Stimulated activated CD8-positive, alpha-beta memory T cell treated with anti-CD3 and anti-CD28 coated beads, Interleukin-4, amount 100 ng/mL, for 1 hour (primary cell): ENCODE measurements at places on chromosomes 1 and 21.

- DNase-seq = no peak
These were observed 16.1 kb upstream of the CHI3L1 start for GRCh38 chr1:203202431-203203245.

DNA sequence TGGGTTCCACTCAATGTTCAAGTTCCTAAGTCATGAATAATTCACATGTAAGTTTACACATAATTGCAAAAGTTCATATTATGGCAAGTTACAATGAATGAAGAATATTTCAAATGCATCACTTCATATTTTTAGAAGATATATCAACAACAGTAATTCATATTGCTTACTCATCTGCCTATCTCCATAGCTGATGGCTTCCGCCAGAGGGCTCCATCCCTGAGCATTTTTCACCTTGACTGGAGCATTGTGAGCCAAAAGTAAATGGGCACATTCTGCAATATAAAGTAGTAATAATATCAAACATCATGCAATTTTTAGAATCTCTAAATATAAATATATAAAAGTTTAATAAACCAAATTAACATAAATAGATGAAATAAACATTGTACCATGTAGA is 29.8 kb downstream of the ANKRD13C start:
- no peak for DNase-seq

- no peak for DNase-seq
These were observed 26.4 kb upstream of the SELENON start for GRCh38 chr1:25773441-25774125.

DNA sequence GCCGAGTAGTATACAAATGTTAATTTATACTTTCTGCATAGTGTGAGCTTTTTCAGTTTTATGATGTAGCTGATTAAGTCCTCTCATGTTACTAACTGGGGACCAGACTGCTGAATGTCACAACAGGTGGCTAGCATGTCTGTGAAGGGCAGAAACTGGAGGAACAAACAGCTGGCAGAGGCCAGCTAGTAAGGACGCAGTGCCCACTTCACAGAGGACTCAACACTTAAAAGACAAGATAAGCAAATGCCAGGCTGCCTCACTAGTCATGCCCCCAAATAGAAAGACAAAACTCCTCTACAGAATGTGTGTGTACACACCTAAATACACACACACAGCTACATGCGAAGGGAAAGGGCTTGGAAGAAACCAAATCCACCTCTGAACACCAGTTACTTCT is 73.8 kb upstream of the ZNF678 start:
- no peak for DNase-seq

DNA sequence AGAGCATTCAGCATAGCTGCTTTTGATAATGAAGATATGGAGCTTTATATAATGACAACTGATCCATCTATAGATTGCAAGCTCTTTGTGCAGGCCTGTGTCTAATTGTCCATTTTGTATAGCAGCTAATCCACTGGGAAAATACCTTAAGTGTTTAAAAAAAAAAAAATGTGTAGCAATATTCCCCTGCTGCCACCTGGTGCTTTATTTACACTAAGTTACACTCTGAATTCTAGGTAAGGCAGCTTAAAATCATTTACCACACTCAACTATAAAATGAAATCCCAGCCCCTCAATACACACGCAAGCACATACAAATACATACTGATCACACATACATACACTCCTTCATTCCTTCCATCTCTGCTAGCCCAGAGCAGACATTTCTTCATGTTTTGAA is 49.1 kb upstream of the BCL9 start:
- no peak for DNase-seq

GRCh38 chr21:41426676-41427404 is 801 bp downstream of the MX1 start:
- no peak for DNase-seq

DNA sequence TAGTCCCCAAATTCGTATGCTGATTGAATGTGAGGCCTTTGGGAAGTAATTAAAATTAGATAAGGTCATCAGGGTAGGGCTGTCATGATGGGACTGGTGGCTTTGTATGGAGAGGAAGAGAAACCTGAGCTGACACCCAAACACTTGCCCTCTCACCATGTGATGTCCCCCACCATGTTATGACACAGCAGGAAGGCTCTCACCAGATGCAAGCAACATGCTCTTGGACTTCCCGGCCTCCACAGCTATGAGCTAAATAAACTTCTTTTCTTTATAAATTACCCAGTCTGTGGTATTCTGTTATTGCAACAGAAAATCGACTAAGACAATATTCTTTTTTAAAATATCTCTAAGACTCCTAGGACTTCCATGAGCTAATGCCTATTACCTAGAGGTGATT is 43.6 kb upstream of the GUCA2B start:
- DNase-seq = no peak

DNA sequence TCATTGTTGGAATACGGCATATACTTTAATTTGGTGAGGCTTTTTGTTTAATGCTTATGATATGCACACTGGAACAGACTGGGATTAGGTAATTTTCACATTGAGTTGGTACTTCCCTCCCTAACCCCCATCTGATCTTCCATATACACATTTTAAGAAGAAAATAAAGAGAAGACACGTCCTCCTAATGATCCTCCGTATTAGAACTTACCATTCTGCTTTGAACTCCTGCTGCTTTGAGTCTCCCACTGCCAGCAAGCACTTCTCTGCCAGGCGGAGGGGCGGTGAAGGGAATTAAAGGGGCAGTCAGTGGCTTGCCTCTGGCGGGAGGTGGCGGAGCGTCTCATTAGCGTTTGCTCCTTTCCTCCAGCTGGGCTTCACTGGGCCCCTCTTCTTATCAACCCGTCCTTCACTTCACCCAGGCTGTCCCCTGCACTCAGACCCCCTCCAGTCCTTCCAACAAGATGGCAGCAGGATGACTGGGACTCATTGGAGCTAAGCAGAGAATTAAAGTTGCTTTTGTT is 433.4 kb downstream of the KIF26B start:
- DNase-seq = no peak

DNA sequence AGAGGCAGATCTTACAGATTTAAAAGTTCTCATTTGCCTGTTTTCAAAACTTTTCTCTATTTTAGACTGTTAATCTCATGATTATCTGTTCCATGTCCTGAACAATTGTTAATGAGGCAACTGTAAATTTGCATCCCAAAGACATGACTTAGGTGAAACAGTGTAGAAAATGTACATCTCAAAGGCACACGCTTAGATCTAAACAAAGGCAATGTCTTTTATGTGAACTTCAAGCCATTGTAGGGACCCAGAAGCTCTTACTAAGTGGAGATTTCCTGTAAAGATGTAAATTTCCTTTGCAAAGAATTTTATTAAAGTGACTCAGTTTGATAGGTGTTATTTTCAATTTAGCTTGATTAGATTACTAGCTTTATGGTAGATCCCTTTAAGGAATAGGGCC is 125.2 kb upstream of the F3 start:
- DNase-seq = no peak

DNA sequence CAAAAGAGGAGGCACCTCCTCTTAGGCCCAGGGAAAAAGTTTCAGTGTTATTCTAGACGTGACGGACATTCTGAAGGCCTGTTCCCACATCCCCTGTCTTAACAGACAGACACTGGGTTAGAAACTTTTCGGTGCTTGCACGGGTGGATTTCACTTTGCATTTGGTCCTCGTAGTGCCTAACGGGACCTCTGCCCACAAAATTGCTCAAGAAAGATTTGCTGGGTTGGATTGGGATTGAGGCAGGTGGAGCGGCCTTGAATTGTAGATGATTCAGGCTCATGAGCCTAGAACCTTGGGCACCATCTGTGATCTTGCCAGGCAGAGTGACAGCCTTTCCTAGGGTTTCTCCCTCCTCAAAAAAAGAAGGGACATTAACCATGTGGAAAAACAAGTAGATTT is 2.8 kb downstream of the PLA2G5 start:
- DNase-seq = no peak

DNA sequence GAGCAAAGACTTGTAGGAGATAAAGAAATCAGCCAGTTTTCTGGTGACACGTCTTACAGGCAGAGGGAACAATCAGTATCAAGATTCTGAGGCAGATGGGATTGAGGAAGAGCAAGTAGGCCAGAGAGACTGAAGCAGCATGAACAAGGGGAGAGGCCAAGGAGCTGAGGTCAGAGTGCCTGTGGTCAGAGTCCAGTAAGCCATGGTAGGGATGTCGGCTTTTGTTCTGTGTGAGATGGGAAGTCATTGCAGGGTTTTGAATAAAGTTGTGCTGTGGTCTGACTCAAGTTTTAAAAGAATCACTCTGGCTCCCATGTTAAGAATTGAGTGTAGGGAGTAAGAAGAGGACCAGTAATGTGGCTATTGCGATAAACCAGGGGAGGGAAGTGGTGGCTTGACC is 85.9 kb upstream of the IVNS1ABP start:
- no peak for DNase-seq

DNA sequence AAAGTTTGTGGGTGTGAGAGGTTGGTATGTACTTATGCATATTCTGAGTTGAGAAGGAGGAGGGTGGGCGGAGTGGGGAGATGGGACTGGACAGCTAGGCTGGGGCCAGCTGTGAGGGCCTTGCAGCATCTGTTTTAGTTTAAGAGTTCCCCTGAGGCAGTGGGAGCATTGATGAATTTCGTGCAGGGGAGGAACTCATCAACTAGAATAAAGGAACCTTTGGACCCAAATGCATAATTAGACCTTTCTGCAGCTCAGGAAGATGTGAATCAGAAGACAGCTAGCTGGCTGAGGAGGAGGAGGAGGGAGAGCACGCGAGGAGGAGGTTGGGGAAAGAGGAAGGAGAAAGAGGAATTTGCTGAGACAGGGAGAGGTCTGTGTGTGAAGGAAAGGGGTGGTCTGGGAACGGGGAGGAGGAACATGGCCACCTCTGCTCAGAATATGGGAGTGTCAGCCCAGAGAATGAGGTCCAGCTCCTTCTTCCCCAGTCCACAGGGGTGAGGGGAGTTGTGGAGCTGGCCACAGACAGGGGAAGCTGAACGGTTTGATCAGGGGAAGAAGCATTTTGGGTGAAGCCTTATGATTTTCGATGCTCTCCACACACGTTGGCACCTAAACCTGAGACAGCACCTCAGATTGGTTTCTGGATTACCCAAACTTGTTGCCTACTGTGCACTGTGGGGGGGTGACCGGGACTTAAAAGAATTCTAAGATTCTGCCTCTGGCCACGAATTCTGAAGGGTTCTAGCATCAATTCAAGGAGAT is 27.7 kb downstream of the MYOG start:
- DNase-seq = no peak

DNA sequence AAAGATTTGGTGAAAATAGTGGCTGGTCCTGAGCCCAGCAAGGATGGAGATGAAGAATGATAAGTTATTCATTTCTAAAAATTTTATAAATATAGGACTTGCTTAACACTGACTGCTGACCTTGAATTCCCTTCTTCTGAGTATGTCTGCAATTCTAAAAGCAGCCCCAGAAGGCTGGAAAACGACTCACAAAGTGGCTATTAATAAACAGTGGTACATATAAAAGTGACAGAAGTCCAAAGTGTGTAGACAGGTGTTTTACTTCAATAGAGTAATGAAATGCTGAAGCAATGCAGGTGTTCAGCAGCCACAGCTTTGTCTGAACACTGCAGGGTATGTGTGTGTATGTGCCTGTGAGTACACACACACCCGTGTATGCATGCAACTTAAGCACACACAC is 219.0 kb upstream of the NRIP1 start:
- DNase-seq = no peak

GRCh38 chr1:116765962-116766361 is 11.7 kb downstream of the CD2 start:
- DNase-seq = no peak

DNA sequence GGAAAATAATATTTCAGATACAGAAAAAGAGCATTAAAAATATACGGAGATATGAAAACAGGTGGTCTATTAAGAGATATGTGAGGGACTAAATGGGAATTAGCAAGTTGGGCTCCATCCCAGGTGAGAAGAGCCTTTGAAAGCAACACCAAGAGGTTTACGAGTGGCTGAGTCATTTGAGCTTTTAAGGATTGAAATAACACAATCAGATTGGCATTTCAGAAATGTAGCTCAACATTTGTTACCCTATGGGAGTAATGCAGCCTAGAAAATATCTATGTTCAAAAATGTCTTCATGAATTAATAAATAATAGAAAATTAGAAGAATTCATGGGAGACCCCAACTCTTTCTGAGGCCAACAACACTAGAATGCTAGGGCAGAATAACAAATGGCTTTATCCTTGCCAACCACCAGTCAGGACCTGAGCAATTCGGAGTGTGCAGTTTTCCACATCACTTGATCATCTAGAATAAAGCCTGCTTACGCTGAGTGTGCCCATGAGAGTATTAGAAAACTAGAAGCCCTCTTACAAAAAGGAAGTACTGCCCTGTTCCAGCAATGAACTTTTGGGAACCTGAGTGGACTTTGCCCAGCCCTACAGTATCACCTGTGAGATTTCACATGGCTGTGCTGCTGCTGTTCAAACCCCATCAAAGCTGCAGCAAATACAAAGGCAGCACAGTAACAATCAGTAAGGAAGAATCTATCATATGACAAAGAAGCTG is 538.0 kb upstream of the CAMK1G start:
- no peak for DNase-seq

GRCh38 chr1:13783551-13783950 is 83.6 kb downstream of the PRDM2 start:
- no peak for DNase-seq

DNA sequence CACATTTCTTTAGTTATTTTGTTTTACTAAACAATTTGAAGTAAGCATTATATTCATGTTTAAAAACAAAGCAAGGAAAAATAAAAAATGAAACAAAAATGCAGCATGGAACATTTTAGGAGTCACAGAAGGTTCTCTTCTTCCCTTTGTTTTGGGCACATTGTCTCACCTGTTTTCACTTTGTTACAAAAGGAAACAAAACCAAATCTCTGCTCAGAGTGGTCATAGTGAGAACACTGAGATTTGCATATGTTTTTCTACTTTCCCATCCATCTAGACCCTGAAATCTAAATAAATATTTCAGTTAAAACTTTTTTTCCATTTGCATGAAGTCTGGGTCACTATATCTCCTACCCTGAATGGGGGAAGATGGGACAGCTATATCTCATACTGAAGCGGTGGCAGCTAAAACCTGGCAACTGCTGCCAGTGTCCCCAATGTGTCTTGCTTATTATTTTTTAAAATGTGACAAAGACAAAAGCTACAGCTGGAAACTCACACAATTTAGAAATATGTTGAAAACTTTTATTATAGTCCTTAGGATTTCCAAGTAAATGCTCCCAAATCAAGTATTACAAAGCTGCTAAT is 3.5 kb downstream of the EXOC8 start:
- DNase-seq = no peak

DNA sequence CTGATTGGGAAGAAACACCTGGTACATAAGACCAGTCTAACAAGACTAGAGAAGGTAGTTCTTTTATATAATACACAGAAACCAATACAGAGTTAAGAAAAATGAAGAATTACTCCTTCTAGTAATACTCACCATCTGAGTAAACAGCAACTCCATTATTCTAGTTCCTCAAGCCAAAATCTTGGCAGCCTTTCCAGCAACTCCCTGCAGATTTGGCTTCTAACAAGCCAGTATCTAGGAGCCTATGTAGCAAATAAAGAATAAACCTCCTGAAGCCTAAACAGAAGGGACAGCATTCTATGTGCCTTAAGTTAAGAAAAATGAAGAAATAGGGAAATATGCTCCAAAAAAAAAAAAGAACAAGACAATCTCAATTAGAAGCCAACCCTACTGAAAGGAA is 24.5 kb downstream of the ERO1B start:
- DNase-seq = no peak
